ENCODE measurements at places on chromosomes 3 and 15. TPM values are rescaled to one million over a fixed set of nuclear protein-coding genes. Genes with fewer than 3 reads are reported as not detected.

GRCh38 chr3:123595396-123596180, 10.7 kb upstream of the HACD2 start:
- no peak for DNase-seq

DNA sequence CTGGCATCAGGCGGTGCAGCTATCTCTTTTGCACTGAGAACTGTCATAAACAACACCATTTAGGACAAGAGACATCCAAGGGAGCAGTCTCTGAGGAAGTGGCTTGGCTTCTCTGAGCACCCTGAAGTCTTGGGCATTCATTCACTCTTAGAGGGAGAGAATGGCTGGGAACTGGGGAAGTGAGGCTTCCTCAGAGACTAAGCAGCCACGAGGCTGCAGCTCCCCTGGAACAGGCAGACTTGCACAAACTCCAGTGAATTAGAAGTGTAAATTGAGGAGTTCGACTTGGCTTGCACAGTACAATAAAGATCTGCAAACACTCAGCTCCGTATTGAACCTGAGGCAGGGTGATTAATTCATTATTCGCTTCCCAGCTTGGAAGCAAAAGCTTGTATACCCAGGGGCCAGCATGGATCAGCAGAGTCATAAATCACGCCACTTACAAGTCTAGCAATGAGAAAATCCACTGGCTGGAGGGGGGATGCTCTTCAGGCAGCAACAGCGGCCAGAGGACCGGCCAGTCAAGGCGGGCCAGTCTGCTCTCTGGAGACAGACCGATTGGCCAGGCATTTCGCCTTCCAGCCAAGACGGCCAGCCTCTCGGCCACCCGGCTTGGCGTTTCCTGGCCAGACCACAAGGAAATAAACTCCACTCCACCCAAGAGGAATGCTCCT, 118.8 kb upstream of the ADPGK start:
- peak; percentile 45 for DNase-seq

- no peak for DNase-seq
Measured at GRCh38 chr15:58432401-58432800, 610 bp downstream of the LIPC start.

Gene IL17RE
- 1.2 TPM for total RNA-seq

DNA sequence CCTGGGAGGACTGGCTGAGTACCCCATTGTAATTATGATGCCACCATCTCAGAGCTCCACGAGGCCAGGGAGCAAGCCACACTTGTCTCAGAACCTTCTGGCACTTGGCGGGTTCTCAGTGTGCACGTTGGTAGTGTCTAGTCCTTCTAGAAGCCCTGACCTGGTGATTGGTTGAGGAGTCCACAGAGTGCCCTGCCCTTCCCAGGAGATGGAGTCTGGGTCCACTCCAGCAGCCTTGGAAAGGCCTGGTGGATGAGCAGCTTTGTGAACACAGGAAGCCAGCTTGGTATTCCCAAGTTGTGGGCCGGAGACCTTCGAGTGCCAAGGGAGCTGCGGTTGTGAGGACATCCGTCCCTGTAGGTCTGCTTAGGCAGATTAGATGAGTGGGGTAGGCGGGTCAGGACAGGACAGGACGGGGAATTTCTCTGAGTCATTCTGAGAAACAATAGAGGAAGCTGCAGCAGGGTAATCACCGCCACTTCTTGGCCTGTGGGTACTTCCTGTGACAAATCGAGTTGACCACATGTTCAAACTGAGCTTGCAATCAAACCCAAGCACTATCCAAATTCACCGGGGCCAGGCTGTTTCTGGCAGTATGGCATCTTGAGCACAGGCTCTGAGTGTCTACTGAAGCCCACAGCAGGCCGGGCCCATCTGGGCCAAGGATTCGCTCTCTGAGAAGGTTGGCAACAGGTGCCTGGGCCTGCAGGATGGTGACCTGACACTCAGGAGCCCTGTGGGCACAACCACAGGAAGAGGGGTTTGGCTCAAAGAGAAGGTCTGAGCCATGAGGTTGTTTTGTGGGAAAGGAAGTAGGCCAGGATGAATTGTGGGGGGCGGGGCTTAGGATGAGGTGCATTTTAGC, 71.5 kb upstream of the PLXNA1 start:
- DNase-seq, result no peak

Gene PCCB
- total RNA-seq, result 29.7 TPM

DNA sequence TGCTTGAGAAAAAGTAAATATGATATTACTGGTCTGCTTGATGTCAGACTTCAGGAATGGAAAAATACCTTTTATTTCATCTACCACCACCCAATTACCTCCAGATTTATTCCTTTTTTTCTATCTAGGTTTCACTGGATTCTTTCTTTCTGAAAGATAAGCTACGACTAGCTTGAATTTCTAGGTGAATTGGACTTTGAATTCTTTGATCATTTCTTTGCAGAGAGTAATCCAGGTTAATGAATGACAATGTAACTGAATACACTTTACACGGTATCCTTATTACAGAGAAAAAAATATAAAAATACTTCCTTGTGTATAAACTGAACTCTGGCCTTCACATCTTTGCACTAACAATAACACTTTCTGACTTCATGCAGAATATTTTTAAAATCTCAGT, 59.5 kb upstream of the TRPC1 start:
- no peak for DNase-seq

Gene SLC9C1
- total RNA-seq, result 1.9 TPM

GRCh38 chr3:142693136-142693853, 30.5 kb upstream of the TRPC1 start:
- no peak for DNase-seq

Gene ADGRG7
- total RNA-seq, result 0.11 TPM

DNA sequence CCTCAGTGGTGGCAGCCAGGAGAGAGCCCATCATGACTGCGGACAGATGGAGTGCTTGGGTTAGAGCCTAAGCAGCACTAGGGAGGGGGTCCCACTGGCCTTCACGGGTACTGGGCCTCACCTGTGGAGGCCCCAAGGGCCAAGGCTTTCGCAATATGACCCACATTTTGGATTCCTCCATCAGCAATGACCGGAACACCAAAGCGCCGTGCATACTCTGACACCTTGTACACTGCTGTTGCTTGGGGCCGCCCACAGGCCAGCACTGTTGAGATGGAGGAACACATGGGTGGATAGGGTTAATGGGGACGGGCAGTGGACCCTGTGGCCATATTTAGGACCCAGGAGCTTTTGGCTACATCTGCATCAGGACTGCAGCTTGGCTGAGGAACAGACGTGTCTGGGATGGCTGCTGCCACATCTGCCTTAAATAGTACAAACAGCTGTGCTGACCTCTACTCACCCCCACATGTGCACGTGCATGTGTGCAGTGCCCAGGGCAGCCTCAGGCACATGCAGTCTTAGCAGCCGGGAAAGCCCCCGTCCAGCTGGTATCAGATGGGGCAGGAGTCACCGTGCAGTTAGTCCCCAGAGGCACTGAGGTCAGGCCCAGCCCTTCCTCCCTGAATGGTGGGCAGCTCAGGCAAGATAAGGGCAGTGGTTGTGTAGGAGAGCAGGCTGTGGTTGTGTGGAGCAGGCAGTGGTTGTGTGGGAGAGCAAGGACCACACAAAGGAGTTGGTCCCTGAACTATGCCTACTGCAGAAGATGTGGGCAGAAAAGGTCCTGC, 3.3 kb downstream of the NDUFAF3 start:
- DNase-seq, result no peak

DNA sequence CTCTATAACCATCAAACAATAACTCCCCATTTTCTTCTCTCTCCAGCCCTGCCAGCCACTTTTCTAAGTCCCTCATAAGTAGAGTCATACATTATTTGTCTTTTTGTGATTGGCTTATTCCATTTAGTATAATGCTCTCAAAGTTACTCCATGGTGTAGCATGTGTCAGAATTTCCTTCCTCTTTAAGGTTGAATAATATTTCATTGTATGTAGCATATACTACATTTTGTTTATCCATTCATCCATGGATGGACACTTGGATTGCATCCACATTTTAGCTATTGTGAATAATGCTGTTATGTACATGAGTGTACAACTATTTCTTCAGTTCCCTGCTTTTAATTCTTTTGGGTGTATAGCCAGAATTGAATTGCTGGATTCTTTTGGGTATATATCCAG, 138.4 kb downstream of the ATG7 start:
- no peak for DNase-seq

DNA sequence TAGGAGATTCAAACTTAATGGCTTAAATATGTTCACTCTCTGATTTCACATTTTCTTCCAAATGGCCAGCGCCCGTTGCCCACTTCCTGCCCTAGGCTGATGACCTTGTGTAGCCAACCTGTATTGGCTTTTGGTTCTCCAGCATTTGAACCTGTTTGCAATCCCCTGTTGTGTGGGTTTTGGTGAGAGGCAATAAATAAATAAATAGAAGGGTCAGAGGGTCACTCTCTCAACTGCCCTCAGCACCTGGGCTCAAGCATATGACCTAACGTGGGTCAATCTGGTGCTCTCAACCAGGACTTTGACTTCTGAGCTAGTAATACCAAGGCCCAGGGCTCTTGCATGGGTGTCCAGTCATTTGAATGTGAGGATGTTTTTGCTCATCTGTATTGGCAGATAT, 1.8 kb upstream of the SRP14 start:
- DNase-seq, result no peak

DNA sequence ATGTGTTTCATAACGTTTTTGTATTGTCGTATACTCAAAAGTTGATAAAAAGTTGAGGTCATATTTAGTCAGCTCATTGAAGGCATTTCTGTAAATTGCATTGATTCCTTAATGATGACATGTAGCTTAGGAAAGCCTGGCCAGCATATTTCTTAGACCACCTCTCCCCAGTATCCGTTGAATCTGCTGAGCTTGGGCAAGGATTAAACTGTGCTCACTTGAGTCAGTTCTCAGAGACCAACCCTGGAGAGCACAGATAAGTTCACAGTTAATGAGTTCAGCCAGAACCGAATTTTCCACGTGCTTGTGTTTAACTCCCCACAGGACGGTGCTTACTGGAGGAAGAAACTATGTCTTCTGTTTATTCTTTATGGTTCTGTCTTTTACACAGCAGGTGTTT, 132.7 kb downstream of the SLC25A26 start:
- no peak for DNase-seq

- no peak for DNase-seq
Measured at GRCh38 chr15:55234800-55235104, 38.0 kb upstream of the RSL24D1 start.

DNA sequence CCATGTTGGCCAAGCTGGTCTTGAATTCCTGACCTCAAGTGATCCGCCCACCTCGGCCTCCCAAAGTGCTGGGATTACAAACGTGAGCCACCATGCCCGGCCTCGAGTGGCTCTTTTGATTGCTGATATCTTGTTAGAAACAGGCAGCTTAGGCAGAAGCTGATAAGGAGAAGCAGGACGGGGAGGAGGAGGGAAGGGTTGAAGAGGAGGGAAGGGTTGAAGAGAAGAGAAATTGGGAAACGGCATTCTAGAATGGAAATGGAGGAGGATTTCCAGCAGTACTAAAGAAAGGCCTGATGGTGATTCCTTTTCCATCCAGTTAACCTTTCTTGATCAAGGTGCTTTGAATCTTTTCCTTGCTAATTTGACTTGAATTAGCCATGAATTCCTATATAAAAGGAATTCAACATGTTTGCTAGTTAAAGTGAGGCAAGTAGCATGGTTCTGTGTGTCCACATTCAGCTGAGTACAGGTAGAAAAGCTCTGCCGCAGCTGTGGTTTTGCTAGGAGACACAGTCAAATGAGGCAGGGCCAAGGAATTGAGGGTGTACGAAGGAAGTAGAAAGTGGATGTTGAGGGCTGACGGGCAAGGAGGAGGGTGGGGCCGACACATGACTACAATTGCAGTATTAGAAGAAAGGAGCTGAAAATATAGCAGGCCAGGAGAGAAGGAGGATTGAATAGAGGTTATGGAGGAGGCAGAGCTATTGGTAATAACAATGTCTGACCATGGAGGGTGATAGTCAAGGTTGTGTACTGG, 27.2 kb upstream of the ATP1B3 start:
- no peak for DNase-seq

Gene POPDC2
- total RNA-seq, result 11.5 TPM

DNA sequence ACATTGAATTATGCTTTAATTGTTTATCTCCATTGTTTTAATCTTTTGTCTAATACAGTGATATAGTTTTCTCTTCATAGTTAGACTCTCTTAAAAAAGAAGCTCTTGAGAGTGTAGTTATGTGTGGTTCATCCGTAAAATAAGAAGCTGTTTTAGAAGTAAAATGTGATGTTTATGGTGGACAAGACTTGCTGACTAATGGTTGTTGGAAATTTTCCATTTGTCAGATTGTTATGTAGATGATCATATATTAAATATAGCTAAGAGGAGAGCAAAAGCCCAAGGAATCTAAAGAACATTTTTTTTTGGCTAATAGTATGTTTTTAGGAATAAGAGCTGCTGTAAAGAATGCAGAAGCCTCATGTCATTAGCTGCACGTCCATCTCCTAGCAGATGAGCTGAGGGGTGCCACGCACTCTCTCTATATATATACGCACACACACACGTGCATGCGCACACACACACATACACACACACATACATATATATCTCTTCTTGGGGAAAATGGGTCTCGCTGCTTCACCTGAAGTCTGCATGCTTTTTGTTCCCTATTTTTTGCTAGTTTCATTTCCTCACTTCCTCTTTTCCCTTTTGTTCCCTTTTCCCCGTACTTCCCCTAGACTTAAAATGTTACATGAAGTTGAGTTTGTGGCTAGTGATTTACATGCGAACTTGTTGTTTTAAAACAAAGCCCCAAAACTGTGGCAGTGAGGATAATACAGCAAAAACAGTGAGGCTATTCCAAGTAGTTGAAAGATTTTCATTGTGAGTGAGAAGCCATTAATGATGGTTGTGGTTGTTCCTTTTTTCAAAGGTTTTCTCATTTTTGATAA, 107.8 kb downstream of the MBNL1 start:
- no peak for DNase-seq

DNA sequence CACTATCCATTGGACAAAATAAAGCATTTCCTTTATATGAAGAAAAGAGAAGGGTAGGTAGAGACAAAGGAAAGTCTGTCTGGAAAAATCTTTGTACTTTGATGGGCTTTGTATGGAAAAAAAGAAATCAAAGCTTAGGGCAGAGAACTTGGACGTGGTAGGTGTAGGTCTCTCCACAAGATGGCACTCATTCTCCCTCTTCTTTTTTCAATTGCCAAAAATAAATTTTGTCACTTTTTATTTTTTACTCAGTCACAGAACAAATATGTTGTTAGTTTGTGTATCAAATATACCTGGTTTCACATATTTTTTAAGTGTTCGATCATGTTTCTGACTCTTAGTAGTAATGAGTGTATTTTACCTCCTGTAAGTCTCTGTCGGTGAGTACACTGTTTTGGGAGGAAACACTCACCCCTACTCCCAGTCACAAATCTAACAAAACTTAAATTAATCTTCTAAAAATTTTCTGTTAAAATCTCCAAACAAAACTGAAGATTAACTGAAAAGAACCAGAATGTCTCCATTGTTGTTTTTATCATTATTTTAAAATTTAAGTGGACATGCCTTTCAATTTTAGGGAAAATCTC, 415.8 kb upstream of the GOLIM4 start:
- no peak for DNase-seq

- DNase-seq, result no peak
Measured at GRCh38 chr3:114418107-114418506, 124.3 kb downstream of the TIGIT start.

All from urinary bladder (tissue), 4 donors.